Left lobe of liver (tissue), 2 donors: ENCODE measurements at places on chromosomes 6 and 20. TPM values are rescaled to one million over a fixed set of nuclear protein-coding genes. Genes with fewer than 3 reads are reported as not detected.

DNA sequence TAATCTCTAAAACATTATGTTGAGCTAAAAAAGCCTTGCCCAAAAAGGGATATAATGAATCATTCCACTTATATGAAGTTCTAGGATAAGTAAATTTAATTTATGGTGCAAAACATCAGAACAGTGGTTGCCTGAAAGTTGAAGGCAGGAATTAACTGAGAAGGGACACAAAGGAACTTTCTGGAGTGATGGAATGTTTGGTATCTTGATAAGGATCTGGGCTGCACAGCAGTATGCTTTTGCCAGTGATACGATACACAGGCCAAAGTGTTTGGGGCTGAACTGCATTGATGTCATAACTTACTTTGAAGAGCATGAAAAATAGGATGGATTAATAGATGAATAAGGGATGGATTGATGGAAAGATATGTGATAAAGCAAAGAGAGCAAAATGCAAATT is 146.1 kb upstream of the LRFN2 start:
- DNase-seq: no peak

Gene LRRN4
- 0.40 TPM for total RNA-seq

Gene HLA-G
- not detected for total RNA-seq

Gene CNKSR3
- total RNA-seq: 42.9 TPM

DNA sequence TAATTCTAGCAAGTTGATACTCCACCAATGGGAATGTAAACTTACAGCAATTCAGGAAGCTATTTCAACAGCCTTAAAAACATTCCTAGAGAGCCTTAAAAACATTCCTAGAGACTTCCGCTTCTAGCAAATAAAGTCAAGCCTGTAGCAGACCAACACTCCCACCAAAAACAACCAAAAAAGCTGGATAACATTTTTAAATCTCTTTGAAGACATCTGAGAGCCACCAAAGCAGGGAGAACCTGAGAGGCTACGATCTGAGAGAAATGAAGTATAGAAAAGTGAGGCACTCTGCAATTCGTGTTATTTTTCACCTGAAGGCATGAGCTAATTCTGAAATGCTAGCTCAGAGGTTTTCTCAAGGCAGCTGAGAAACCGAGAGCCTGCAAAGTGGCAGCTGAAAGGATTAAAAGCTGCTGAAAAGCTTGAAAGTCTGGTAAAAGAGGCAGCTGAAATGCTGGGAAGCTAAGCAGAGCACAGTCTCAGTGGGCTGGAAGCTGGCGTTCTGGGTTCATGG is 20.9 kb downstream of the GPR63 start:
- DNase-seq: no peak

DNA sequence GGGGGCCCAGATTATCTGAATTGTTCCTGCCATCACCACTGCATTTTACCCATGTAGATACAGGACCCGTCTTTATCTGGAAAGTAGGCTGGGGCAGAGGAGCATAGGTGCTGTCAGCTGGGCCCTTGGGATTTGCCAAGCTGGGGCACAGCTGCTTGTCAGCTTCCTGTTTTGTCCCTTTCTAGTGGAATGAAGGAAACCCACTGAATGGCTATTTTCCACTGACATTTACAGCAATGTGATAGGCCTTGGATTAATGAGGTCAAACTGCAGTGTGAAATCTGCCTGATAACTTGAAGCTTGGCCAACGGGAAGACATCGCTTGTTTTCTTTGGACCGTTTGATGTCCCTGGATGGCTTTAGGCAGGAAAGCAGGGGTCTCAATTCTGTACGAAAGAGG is 6.7 kb downstream of the PPP1R16B start:
- no peak for DNase-seq

GRCh38 chr6:160992061-160992979 is 751 bp downstream of the MAP3K4 start:
- peak; percentile 55 for DNase-seq

Gene OXT
- total RNA-seq: 8.4 TPM

DNA sequence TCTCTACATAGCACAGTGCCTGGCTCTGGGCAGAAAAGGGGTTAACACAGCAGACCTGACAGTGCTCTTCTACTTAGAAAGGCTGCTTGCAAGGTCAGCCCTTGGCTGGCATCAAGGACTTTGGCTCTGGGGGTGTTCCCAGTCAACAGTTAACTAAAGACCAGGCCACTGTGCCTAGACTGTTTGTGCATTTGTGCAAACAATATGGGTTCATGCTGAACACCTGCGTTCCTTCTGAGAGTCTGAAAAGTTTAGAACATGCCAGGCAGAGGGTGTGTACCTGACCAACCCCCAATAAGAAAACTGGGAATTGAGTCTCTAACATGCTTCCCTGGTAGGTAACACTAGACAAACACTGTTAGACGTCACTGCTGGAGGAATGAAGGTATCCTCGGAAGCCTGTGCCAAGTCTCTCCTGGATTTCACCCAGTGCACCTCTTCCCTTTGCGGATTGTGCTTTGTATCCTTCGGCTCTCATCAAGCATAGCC is 110.7 kb downstream of the PDE10A start:
- DNase-seq: no peak
